ENCODE measurements at places on chromosomes 2 and 18. TPM values are rescaled to one million over a fixed set of nuclear protein-coding genes. Genes with fewer than 3 reads are reported as not detected.

Gene MYL1
- not detected for total RNA-seq

Gene TSGA10
- 2.7 TPM for total RNA-seq

Gene HJURP
- total RNA-seq: 50.4 TPM

Gene LYG2
- total RNA-seq: not detected

Gene GPR45
- not detected for total RNA-seq

Gene CNPPD1
- 48.7 TPM for total RNA-seq

Gene SLC9A2
- 2.9 TPM for total RNA-seq

Gene C2orf81
- total RNA-seq: 3.2 TPM

Gene ANTXR1
- 127 TPM for total RNA-seq

Gene ANKRD30B
- total RNA-seq: not detected
